ENCODE measurements at places on chromosomes 2 and 18.
A peak's percentile ranks its signal among the peaks of the same experiment; 100 is the strongest.

- no peak for DNase-seq
Measured at GRCh38 chr2:25483607-25484266, 142.0 kb upstream of the DNMT3A start.

- no peak for DNase-seq
Measured at GRCh38 chr2:31270822-31271231, 36.9 kb downstream of the EHD3 start.

DNA sequence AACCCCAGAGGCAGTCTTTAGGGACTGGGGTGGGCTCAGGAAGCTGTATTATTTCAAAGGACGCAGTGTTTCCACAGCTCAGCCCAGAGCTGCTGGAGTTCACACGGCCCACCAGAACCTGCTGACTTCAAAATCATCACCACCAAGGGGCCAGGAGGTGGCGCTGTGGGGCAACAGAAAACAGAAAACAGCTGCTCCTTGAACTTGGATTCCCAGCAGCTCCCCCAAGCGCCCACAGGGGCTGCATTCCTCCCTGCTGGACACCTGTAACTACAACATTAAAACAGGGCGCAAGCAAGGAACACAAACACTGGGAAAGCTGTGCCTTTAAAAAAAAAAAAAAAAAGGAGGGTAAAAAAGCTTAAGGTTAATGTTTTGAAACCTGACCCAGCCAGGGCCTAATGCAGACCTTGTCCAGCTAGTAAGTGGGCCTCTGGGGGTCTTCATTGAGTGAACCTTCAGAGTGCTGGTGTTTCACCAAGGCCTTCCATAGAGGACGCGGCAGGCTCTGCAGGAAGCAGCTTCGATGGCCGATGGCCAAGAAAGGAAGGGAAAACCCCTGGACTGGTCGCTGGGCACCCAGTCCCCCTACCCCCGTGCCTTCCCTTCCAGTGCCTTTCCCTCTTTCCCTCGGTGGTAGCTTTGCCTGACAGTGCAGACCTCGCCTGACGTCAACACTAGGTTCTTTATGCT is 25.9 kb downstream of the MLPH start:
- DNase-seq = peak; percentile 63

DNA sequence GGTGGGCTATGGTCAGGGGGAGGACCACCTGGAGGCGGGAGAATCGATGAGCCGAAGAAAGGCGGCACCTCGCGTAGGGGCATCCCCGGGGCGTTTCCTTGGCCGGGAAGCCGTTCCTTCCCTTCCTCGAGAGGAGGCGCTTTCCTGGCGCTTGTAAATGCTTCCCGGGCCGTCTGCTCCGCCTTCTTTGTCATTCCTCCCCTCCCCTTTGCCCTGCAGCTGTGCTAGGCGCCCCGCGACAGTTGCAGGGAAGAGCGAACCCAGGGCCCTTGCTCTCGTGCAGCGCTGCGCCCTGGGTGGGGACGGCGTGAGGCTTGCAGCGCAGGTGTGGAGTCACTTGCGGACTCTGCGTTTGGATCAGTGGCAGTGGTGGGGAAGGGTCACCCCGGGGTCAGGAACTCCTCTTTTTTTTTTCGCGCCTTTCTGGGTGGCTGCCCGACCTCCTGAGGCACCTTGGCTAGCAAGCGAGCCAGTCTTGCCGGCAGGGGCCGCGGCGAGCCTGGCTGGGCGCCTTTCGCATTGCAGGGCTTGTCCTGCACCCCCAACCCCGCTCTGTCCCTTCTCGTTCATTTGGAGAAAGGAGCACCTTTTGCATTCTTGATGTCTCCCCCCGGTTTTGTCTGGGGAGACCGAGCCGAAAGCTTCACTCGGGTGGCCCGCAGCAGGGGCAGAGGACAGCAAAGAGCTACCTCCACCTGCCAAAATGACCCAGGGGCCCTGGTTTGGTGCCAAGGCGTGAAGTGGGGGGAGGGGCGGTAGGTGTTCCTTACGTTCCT is 858 bp downstream of the KCNS3 start:
- peak; percentile 10 for DNase-seq

DNA sequence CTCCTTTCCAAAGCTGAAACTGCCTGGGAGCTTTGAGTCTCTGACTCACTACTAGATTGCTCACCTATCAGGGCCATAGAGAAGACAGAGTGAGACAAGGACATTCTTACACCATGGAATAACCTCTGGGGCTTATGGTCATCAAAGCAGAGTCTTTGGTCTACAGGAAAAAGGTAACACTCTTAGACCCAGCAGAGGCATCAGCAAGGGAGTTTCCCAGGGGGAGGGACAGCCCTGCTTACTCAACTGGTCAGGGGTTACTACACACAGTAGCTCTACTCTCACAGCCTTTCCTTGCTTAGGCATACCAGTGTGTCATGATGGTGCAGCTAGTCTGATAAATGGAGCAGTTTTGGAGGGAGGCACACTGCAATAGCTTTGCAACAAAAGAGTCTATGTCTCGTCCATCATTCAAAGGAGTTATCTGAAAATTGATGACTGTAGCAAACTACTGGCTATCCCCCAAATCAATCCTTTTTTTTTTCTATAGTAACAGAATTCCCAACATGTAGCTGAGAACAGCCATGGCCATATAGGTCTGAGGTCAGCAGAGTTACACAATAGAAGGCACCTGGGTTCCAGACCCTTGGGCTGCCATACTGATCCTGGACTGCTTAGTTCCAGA is 22.4 kb upstream of the CD28 start:
- DNase-seq = no peak

DNA sequence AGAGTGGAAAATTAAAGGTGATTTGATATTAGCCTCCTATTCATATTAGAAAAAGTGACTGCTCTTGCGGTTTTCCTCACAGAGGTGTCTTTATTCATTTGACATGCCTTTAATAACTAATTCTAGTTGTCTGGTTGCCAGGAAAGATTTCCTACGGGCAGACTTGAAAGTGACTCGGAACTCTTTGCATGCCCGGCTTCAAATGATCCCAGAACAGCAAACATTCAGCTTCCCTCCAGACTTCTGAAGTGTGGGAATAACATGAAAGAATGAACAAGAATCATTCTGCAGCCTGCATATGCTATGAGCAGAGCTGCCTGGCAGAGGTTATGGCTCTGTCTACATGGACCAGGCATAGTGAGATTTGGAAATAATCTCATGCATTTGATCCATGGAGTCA is 89.6 kb upstream of the PKDCC start:
- DNase-seq = no peak

- no peak for DNase-seq
Measured at GRCh38 chr18:24731158-24731557, 270.7 kb downstream of the HRH4 start.

DNA sequence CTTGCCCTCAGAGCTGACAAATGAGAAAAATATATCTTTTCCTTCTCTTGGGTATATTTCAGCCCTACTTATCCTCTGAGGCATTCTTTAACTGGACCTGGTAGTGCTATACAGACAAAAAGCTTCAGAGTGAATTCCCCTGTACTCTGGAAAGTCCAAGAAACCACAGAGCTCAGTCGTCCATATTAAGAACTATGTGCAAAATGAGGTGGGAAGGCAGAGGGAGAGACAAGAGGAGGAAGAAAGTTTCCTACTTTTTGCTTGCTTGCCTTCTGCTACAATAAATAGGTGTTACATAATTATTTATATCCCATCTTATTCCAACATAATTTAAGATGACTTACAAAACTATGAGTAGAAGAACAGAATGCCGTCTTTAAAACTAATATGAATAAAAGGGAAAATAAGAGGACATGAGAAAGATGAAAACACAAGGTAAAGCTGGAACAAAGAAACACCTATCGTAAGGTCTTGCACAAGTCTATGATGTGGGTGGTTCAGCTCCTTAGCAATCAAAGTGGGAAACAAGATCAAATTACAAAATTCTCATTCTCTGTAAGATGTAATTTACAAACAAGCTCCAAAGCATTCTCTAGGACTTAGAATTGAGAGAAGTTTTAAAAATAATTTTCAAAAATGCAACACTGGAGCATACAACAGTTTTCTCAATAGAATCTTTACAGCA is 97.9 kb downstream of the BAZ2B start:
- no peak for DNase-seq

DNA sequence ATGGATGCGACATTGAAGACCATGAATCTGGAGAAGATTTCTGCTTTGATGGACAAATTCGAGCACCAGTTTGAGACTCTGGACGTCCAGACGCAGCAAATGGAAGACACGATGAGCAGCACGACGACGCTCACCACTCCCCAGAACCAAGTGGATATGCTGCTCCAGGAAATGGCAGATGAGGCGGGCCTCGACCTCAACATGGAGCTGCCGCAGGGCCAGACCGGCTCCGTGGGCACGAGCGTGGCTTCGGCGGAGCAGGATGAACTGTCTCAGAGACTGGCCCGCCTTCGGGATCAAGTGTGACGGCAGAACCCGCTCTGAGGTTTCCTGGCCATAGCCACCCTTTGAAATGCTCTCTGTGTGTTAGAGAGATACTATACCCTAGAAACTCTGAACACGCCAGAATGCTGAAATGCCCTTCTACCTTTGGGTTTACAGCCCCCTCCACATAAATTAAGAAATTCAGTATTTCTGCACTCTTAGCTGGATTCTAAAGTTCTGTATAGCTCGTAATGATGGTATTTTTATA is 659 bp downstream of the CHMP1B start:
- DNase-seq = no peak
